ENCODE measurements at places on chromosomes 11 and 22.
A peak's percentile ranks its signal among the peaks of the same experiment; 100 is the strongest.

GRCh38 chr22:35708453-35708852, 9.2 kb upstream of the APOL5 start:
- no peak for DNase-seq

GRCh38 chr11:119061256-119061655, 4.3 kb upstream of the HYOU1 start:
- no peak for DNase-seq

DNA sequence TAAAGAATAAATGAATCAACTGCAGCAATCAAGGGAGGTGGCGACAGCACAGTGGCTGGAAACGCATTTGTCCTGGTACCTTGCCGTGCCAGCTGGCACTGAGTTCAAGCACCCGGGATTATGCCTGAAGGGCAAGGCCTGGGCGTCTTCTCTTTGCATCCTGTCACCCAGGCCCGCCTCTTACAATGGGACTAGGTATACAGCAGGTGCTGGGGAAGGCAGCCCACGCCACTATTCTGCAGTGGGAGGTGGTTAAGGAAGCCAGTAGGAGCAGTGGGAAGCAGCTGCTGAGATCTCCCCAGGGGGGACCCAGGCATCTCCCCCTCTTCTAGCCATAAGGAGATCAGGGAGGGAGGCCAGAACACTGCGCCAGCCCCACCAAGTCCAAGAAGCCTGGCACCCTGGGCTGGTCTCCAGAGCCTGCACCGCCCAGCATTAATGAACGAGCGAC, 15.3 kb upstream of the BAIAP2L2 start:
- no peak for DNase-seq

DNA sequence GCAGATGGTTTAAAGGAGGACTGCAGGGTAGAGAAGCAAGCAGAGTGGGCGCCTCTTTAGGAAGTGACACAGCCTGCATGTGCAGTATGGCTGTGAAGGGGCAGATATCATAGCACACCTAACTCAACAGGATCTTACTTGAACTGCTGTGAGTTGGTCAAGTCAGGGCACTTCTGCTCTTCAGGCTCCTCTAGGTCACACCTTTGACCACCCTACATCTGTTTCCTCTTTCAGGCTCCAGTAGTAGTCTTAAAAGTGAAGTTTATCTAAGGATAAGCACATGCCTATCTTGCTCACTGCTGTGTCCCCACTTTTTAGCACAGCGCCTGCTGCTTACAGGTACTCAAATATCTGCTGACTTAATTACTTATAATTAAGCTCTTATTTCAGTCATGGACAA, 6.5 kb downstream of the MRPL16 start:
- no peak for DNase-seq

- DNase-seq, result no peak
Observed at GRCh38 chr22:48907591-48907990, 920.1 kb downstream of the BRD1 start.

GRCh38 chr22:17228725-17229126, 9.5 kb upstream of the ADA2 start:
- no peak for DNase-seq

DNA sequence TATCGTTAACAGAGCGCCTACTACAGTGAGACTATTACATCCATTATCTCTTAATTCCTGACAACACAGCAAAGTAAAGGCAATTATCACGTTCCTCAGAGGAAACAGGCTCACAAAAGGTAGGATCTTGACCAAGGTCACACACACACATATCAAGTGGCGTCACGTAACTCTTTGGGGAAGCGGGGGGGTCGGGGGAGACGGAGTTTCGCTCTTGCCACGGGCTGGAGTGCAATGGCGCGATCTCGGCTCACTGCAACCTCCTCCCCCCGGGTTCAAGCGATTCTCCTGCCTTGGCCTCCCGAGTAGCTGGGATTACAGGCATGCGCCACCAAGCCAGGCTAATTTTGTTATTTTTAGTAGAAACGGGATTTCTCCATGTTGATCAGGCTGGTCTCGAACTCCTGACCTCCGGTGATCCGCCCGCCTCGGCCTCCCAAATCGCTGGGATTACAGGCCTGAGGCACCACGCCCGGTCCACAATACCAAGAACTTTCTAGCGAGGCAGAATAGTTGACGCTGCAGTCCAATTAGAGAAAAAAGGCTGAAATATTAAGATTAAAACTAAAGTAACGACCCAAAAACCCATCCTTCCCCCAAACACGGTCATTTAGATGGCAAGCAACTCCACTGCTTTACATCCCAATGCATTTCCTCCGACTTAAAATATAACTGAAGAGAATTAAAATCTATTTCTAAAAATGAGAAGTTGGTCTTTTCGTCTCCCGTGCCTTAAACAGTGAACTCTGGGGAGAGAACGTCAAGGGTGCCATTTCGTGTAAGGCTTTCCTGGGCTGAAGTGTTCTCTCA, 1.2 kb downstream of the DDX17 start:
- DNase-seq, result peak; percentile 33

DNA sequence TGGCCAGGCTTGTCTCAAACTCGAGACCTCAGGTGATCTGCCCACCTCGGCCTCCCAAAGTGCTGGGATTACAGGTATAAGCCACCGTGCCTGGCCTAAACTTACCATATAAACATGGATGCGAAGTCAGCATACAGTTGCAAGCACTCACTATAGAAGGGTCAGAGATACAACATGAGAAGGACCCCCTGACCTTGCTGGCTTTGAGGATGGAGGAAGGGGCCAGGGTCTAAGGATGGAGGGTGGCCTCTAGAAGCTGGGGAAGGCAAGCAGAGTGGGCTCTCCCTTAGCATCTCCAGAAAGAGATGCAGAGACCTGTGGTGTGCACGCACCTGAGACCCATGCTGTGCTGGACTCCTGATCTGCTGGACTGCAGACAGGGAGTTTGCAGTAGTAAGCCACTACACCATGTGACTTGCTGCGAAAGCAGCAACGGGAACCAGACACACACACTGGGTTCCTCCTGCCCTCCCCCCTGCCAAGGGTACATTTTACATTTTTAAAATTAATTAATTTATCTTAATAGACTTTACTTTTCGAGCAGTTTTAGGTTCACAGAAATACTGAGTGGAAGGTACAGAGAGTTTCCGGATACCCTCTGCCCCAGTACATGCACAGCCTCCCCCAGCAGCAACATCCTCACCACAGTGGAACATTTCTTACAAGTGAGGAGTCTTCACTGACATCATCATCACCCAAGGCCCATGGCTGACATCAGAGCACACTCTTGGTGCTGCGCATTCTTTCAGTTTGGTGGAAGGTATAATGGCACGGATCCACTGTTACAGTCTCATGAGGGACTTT, 170.1 kb upstream of the B3GAT1 start:
- no peak for DNase-seq

DNA sequence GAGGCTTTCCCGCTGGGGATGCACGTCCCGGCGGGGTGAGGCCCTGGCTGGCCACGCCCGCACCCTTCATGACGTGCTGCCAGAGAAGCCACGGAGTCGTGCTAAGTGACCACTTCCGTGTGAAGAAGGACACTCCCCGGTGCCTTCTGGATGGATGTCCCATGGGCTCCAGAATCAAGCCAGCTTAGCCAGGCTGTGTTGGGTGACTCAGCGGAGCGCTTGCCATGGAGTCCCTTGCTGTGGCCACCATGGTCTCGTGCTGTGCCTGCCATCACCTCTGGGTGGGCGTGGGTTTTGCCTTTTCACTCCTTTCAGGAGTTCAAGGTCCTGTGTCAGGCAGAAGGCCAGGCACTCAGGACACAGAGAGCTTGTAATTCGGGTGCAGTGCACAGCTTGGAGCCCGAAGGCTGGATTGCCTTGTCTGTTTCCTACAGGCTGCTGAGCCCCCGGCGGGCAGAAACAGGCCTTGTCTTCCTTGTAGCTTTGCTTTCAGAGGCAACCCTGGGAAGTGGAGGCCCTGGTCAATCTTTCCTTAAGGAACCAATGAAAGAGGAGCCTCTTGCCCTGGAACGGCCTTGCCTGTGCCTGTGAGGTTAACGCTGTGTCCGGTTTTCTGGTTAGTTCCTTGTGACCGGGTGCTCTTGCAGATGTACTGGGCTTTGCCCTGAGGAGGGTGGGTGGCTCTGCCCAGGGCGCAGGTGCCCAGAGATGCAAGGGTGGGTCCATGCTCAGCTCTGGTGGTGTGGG, 268.6 kb downstream of the TBC1D22A start:
- DNase-seq, result no peak

GRCh38 chr11:93520726-93521509, 22.3 kb downstream of the SMCO4 start:
- DNase-seq, result no peak

- DNase-seq, result no peak
Observed at GRCh38 chr11:127017482-127017881, 16.9 kb upstream of the KIRREL3 start.

DNA sequence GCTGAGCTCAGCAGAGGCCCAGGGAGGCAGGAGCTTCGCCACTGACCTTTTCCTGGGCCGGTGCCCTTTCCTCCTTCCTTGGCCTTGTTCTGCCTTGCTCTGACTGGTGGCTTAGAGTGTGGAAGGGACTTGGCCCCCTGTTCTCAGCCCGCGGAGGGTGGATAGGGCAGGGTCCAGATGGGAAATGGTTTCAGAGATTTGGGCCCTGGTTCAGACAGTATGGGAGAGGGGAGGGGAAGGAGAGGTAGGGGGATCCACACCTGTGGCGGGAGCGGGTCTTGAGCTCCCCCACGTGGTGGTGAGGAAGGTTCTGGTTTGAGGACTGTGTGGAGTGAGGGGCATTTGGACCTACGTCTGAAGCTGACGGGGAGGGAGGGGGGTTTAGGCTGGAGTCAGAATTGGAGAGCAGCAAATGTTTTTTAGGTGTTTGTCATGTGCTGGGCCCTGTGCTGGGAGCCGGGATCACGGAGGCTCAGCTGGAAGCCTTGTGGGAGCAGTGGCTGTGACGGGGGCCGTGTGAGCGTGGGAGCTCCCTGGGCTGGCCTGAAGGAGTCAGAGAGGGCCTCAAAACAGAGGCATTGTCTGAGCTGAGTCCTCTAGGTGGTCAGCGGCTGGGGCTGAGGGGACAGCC, 27.2 kb downstream of the SHANK3 start:
- no peak for DNase-seq

DNA sequence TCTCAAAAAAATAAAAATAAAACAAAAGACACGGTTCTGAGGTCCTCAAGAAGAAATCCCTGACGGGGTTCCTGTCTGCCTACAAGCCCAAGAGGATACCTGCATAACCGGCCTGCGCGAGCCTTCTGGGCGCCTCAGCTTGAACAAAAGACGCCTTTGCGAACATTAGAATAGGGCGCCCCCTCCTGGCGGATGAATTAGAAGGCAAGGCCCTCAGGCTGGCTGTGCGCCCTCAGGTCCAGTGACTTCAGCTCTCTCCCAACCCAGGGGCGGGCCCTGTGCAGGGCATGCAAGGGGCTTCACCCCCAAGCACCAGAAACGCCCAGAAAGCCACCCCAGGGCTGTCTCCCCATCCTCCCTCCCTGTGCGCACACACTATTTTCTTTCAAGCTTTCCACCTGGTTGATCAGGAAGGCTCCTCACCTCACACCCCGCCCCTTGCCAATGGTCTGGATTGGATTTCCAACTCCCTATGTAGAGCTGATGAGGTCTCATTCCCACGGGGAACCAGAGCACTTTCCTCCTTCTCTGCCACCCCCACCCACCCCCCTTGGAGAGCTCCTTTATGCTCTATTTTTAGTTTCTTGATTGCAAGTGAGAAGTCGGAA, 273.3 kb downstream of the BUD13 start:
- no peak for DNase-seq

- no peak for DNase-seq
Observed at GRCh38 chr11:123188508-123189165, 6.4 kb downstream of the CLMP start.

GRCh38 chr11:129999407-129999806, 3.2 kb downstream of the PRDM10 start:
- no peak for DNase-seq

- DNase-seq, result no peak
Observed at GRCh38 chr22:41568811-41569210, 8.0 kb downstream of the CSDC2 start.

DNA sequence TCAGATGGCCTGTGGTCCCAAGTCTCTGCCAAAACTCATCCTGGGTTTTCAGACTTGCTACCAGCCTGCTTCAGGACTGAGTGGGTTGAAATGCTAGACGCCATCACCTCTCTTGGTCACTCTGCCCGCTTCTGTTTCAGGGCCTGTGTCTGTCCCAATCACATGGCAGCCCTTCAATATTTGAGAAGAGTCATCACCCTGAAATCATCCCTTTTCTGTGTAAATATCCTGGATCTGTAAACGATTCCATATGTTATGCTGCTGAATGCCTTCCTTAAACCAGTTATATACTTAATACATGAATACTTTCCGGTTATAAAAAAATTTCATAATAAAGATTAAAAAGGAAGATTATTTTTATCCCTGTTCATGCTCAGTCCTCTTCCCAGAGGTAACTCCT, 39.8 kb upstream of the TLCD5 start:
- DNase-seq, result no peak

DNA sequence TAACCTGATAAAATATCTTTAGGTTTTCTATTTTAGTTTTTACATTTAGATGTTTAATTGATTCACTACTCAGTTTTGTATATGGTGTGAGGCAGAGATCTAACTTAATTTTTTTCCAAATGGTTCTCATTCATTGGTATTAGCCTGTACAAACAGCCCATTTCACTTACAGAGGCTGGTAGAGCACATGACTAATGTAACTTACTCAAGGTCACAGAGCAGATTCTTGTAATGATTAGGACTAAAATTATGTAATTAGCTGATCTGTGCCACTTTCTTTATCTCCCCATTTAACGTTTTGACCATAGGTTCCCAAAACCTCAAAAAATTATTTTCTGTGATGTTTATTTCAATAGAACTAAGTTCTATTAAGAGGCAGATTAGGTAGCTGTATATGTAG, 16.5 kb upstream of the TNRC6B start:
- DNase-seq, result no peak

DNA sequence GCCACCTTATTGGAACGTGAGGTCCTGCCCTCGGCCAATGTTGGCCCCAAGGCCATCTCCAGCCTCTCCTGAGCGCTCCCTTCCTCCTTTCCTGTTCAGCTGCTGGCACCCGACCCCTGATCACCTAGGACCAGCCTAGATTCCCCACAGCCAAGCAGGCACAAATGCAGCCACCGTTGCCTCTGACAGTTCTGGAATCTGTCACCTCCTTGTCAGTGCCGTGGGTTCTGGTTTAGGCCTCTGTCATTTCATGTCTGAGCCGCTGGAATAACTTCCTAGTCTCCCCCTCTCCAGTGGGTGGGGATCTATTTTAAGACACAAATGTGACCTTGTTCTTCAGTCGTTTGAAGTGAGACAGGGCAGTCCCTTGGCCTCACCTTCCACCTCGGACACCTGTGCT, 29.7 kb downstream of the FADS3 start:
- DNase-seq, result no peak

DNA sequence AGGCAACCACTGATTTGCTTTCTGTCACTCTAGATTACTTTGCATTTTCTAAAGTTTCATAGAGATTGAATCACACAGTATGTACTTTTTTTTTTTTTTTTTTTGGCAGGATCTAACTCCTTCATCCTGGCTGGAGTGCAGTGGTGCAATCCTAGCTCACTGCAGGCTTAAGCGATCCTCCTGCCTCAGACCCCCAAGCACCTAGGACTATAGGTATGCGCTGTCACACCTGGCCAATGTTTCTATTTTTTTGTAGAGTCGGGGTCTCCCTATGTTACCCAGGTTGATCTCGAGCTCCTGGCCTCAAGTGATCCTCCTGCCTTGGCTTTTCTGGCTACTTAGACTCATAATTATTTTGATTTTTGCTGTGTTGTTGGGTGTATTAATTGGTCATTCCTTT, 294.6 kb upstream of the CTSC start:
- no peak for DNase-seq

All from activated T-cell treated with anti-CD3 and anti-CD28 coated beads for 1 hour (primary cell).